ENCODE measurements at places on chromosomes 2 and 18. TPM values are rescaled to one million over a fixed set of nuclear protein-coding genes. Genes with fewer than 3 reads are reported as not detected.

DNA sequence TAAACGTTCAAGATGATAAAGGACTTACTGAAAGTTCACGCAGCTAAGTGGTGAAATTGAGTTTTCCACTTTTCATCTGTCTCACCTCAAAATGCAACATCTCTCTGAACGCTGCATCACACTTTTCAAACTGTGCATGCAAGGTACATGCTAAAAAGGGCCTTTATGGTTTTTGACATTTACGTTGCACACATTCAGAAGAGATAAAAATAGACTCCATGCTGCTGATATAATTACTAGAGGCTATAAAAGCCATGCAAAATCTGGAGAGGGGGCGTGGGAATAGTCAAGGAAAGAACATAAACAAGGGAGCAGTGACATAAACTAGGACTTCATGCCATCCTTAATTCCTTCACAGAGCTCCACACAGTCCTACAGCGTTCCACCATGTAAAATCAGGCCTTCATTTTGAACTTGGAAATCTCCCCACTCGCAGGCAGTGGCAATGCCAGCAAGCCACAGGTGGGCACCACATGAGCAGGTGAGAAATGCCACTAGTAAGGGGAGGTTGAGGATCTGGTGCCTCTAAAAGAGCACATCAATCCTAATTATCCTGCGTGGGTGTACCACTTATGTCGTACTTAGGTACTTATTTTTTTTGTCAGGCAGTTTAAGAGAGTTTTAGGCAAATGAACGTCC lies 71.4 kb downstream of the ZEB2 start:
- peak overlapping the region; percentile 70 for H3K27ac ChIP-seq
- H3K36me3 ChIP-seq = no peaks in the 10 kb centered on the region
- H3K4me1 ChIP-seq = peaks cover 72% of the 10 kb centered on the region
- no peak for DNase-seq

GRCh38 chr2:11129598-11130449 lies 25.4 kb upstream of the SLC66A3 start:
- H3K27ac ChIP-seq = peak overlapping the region; percentile 54
- H3K36me3 ChIP-seq = no peaks in the 10 kb centered on the region
- peak; percentile 41 for DNase-seq
- peaks cover 37% of the 10 kb centered on the region for H3K4me1 ChIP-seq

GRCh38 chr2:73979686-73980085 lies 5.0 kb upstream of the TET3 start:
- H3K27me3 ChIP-seq = no peaks in the 10 kb centered on the region
- DNase-seq = no peak
- H3K36me3 ChIP-seq = no peaks in the 10 kb centered on the region
- no peak overlapping the region for H3K4me3 ChIP-seq
- H3K4me1 ChIP-seq = peaks cover 54% of the 10 kb centered on the region

- no peak for DNase-seq
- no peak overlapping the region for H3K27ac ChIP-seq
- H3K27me3 ChIP-seq = no peaks in the 10 kb centered on the region
- H3K4me3 ChIP-seq = no peak overlapping the region
These were observed 81.7 kb downstream of the FEZ2 start for GRCh38 chr2:36516136-36516870.

- H3K27ac ChIP-seq = no peak overlapping the region
- no peaks in the 10 kb centered on the region for H3K4me1 ChIP-seq
- H3K4me3 ChIP-seq = no peak overlapping the region
- H3K36me3 ChIP-seq = peaks cover 42% of the 10 kb centered on the region
These were observed 73.4 kb downstream of the RAPH1 start for GRCh38 chr2:203461746-203462145.

The STK25 gene
- 89.1 TPM for total RNA-seq

The G6PC2 gene
- not detected for total RNA-seq

The HOXD1 gene
- not detected for total RNA-seq
